Hematopoietic multipotent progenitor cell treated with erythropoietin and hydrocortisone succinate and interleukin-3 and kit ligand, for 6 days (in vitro differentiated cells): ENCODE measurements at places on chromosomes 5 and 9.
A peak's percentile ranks its signal among the peaks of the same experiment; 100 is the strongest.

- no peak for DNase-seq
These were observed 897 bp upstream of the HSPB3 start for GRCh38 chr5:54454602-54455001.

GRCh38 chr5:35487233-35488025, 130.2 kb upstream of the SPEF2 start:
- no peak for DNase-seq

GRCh38 chr5:172901788-172902496, 57.3 kb upstream of the RPL26L1 start:
- no peak for DNase-seq

GRCh38 chr5:114665551-114665950, 303.7 kb downstream of the KCNN2 start:
- no peak for DNase-seq

- DNase-seq: peak; percentile 27
These were observed 9.4 kb downstream of the ERAP2 start for GRCh38 chr5:96885518-96886338.

- no peak for DNase-seq
These were observed 31.2 kb downstream of the NLN start for GRCh38 chr5:65753189-65753588.

GRCh38 chr5:135179308-135179980, 145.4 kb upstream of the PITX1 start:
- DNase-seq: no peak

DNA sequence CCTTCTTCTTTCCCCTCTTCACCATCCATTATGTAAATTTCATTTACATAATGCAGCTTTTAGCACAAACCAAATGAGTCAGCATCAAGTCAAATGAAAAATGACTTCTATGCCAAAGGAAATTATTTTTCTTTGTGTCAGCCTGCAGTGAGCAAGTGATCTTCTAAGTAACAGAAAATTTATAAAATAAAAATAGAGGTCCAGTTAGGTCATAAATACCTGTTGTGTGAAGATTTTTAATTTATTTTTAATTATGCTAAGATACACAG, 16.7 kb upstream of the THG1L start:
- no peak for DNase-seq

- DNase-seq: peak; percentile 50
These were observed 29.9 kb downstream of the FYB1 start for GRCh38 chr5:39189292-39189955.

GRCh38 chr5:139795074-139796001, at the start of gene PSD2:
PSD2 (plus strand) TSS chr5:139795808; CDS start chr5:139809441, 13,633 bp downstream.
- peak; percentile 35 for DNase-seq

GRCh38 chr5:36357391-36357975, 55.8 kb upstream of the RANBP3L start:
- DNase-seq: no peak

GRCh38 chr9:98037357-98037756, 19.2 kb upstream of the NANS start:
- no peak for DNase-seq

- DNase-seq: no peak
These were observed 179.4 kb upstream of the NUDT12 start for GRCh38 chr5:103741984-103742383.

DNA sequence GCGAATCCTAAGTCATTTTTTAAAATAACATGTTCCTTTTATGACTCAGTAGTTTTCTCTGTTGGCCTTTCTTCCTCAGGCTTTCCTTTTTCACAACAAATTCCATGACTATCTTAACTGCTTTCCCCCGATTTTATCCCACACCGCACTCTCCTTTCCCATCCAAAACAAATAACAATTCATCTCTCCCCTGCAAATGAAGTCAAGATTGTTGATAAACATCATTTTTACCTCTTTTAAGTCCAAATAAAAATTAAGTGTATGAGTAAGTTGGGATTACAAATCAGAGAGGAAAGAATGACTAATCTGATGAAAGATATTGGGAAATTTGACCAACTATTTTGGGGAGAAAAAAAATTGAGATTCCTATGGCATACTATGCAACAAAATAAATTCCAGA, 47.3 kb downstream of the SEC61B start:
- DNase-seq: no peak

DNA sequence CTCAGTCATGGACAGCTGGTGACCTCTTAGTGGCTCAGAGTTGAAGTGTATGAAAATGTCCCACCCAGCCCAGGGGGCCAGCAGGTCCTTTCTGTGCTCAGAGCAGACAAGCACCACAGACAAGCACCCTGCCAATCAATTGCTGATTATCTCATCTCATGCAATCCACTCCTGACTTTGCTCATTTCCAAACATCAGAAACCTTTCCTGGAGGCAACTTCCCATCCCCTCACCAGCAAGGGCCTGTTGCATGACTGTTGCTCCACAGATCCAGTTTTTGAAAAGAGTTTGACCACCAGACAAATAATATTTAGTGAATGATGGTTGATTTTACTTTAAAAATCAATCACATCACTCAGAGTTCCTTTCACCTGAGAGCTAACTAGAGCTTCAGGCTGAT, 397.3 kb upstream of the KLF4 start:
- no peak for DNase-seq

GRCh38 chr5:40599676-40600075, 80.0 kb upstream of the PTGER4 start:
- DNase-seq: no peak

GRCh38 chr9:34419716-34420504, 38.5 kb downstream of the FAM219A start:
- DNase-seq: no peak

DNA sequence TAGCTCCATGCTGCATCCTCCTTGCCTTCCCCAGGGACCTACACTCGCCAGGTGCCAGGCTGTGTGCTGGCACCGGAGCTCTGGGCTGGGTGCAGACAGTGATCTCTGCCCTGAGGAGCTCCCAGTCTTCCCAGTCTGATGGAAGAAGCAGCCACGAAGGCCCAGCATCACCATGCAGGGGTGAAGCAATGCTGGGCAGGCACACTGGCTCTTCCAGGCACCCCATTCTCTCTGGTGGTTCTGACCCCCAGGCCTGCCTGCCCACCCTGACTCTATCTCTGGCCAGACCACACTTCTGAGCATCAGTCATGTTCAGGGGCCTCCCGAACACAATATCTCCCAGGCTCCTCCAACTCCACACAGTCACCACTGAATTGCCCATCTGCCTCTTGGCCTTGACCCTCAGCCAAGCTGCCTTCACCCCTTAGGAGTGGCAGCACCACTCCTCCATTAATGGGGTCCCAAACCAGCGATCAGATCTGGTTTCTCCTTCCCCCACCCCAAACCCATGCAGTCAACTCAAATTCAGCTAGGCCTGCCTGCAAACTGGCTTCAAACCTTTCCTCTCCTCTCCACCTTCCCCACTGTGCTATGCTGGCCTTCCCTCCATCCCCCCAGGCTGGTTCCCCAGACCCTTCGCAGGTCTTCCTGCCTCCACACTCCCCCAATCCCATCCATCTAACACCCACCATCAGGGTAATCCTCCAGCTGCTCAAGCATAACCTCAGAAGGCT, 102.7 kb upstream of the MVB12B start:
- no peak for DNase-seq

DNA sequence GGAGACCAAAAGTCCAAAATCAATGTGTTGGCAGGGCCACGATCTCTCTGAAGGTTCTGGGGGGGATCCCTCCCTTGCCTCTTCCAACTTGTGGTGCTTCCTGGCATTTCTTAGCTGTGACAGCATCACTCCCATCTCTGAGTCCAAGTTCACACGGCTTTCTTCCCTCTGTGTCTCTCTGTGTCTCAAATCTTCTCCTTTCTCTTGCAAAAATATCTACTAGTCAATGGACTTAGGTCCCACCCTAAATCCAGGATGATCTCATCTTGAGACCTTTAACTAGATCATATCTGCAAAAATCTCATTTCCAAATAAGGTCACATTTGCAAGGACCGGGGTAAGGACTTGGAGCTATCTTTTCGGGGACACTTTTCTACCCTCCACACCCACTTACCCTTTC, 186.1 kb downstream of the HSD17B3 start:
- no peak for DNase-seq

- DNase-seq: no peak
These were observed 21.2 kb upstream of the TTC23L start for GRCh38 chr5:34817558-34818351.

GRCh38 chr5:77367741-77368140, 124.4 kb downstream of the WDR41 start:
- no peak for DNase-seq

DNA sequence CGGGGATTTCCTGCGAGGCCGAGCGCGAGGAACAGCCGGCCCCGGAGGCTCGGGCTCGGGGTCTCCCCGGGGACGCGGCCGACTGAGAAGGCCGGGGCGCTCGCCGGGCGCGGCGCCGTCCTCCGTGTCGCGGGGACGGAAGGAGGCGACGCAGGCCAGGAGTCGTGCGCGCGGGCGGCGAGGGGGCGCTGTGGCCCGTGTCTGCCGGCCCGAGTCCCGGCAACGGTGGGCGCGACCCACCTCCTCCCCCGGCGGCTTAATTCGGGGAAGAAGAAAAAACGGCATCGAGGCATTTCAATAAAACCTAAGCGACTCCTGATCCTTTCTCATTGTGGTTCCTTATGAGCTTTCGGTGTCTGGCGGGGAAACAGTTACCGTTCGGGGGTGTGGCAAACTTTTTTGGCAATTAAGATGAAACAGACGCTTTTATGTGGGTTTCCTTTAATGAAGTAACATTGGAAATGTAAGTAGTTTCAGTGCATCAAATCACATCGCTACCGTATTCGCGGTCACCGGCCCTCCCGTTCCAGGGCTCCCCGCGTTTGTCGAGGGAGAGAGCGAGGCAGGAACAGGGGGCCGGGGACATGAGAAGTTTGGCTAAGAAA, 3.7 kb upstream of the IRX2 start:
- DNase-seq: no peak

DNA sequence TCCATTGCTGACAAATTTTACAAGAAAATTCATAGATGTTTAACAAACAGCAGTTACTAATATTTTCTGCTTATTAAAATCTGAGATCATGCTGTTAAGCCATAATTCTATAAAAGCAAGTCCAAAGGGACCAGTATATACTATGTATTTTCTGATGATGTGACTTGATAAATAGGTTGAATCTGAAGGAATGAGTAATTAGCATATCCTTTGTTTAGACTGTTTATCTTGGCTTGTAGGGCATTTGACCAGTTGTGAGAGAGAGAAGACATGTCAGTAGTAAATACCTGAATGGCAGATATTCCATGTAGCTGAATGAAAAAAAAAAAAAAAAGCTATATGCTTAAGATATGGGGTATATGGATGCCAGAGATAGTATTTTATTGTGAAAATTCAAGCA, 14.6 kb downstream of the CPEB4 start:
- no peak for DNase-seq

DNA sequence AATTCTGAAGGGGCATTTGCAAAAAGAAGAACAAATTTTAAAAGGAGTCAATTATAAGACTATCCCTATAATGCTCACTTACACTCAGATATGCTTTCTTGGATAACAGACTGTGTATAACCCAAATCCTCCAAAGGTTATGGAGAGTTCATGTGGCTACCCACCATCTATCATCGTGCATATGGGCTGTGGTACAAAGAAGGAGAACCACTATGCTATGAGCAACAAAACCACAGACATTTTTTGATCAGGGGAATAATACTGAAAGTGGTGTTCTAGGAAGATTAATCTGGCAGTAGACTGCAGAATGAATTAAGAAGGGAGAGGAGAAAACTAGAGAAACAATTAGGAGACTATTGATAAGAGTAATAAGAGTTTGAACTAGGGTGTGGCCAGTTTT, 16.8 kb downstream of the NR3C1 start:
- DNase-seq: peak; percentile 78

GRCh38 chr5:34928267-34928666, 1.1 kb upstream of the DNAJC21 start:
- DNase-seq: no peak

DNA sequence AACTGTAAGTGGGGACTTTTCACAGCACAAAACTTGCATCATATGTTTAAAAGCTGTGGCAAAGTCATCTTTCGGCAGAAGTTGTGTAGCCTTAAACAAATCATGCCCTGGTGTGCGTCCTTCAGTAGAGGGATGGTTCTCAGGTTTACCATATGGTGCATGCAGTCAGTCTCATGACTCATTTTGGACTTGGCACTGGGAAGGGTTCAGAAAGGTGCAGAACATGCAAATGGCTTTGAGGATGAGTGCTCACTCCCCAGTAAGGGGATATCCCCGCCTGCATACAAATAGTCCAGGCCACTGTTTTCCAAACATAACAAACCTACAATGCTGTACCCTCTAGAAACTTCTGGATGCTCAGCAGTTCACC, 260.3 kb downstream of the NDUFS4 start:
- no peak for DNase-seq

DNA sequence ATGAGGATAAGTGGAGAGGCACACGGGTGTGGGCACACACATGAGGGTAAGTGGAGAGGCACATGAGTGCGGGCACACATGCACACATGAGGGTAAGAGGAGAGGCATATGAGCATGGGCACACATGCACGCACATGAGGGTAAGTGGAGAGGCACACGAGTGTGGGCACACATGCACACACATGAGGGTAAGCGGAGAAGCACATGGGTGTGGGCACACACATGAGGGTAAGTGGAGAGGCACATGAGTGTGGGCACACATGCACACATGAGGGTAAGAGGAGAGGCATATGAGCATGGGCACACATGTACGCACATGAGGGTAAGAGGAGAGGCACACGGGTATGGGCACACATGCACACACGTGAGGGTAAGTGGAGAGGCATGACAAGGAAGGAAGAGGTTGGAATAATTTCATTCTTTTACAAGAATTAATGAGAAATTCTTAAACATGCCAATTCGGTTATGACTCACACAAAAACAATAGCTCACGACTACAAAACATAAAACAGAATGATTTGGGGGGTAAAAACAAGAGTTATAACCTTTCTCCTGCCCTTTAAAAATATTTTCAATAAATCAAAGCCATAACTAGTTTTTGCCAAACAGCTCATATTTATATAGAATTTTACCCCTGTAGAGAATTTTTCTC, 67.5 kb downstream of the APBA1 start:
- DNase-seq: no peak

GRCh38 chr5:14998491-14998890, 126.9 kb upstream of the ANKH start:
- no peak for DNase-seq

DNA sequence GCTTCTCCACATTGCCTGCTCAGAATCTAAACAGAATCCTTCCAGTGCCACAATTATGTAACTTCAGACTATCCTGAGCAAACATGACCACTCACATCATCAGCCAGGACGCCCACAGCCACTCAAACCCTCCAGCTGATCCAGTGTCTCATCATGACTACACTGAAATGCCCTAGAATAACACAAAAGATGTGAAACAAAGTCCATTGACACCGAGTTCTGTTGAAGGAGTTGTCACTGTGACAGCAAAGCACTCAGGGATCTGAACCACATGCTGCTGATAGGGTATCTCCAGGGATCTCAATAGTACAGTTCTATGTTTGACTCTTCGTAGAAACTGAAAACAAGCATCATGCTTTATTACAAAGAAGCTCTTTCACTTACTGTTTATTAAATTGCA, 150.2 kb downstream of the GABBR2 start:
- no peak for DNase-seq

DNA sequence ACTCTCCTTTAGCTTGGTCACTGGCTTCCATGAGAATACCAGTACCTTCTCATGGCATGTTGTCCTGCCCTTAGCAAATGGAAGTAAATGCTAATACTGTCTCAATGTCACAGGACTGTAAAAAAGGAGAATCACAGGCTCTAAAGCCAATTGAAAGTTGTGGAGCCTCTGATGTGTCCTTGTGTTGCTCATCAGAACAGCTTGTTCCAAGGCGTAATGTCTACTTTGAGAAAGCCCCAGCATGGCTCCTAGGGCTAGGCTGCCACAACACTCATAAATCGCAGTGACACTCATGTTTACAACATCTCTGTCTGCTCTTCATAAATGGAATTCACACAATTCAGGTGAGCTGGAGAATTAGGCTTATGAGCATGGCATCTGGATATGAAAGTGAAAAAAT, 94.9 kb downstream of the ACTL7B start:
- no peak for DNase-seq
